ENCODE measurements at places on chromosomes 16 and 17.

DNA sequence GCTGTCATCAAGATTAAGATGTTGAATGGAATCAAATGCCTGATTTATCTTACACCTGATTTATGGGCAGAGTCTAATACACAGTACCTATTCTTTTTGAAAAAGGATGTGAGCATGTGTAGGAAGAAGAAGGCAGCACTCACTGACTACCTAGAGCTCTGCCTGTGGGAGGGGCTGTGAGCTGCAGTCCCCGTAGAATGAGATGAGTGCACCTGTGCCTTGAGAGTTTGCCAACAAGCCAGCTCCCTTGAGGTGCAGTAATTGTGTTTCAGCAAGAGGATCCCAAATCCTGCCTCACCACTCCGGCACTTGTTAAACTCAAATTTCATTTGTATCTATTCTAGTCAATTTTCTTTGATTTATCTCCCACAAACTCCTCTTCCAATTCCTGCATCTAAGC, 46.0 kb downstream of the CDH11 start:
- DNase-seq, result no peak

DNA sequence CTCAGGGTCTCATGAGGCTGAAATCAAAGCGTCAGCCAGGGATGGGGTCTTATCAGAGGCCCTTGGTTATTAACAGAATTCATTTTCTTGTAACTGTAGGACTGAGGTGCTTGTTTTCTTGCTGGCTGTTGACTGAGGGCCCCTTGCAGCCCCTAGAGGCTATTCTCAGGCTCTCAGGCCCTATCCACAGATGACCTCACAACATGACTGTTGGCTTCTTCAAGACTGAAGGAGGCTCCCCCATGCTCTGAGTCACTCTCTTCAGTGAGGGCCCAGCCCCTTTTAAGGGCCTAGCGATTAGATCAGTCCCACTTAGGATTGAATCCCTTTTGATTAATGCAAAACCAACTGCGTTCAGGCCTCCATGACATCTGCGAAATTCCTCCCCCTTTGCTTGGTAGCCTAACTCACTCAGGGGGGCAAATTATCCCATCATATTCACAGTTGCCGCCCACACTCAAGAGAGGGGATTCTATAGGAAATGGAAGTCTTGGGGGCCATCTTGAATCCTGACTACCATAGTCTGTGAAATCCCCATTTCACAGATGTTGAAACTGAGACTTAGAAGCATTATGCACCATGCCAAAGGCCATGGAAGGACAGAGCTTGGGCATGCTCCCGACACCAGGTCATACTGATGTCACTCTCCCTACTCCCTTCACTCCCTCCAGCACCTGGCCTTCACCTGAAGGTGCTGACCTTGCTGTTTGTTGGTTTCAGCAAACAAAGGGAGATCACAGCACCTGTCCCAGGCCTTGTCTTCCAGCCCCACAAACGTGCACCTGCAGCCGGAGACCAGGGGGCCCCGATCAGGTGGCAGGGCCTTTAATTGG, 592.3 kb downstream of the MAF start:
- no peak for DNase-seq

DNA sequence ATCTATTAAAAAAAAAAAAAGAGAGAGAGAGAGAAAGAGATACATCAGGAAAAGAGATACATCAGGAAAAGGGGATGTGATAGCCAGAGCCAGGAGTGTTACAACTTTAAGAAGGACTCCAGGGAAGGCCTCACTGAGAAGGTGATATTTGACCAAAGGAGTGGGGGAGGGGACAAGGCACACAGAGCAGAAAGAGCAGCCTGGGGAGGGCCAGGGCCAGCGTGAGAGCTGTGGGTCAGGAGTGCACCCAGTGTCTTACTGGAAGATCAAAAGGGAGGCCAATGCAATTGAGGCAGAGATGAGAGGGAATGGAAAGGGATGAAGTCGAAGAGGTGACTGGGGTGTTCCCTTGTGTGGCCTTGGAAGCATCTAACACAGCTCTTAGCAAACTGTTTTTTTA, 7.7 kb downstream of the ASPHD1 start:
- DNase-seq, result no peak

- DNase-seq, result peak; percentile 29
Observed at GRCh38 chr17:1769822-1770477, 8.1 kb downstream of the SERPINF1 start.

DNA sequence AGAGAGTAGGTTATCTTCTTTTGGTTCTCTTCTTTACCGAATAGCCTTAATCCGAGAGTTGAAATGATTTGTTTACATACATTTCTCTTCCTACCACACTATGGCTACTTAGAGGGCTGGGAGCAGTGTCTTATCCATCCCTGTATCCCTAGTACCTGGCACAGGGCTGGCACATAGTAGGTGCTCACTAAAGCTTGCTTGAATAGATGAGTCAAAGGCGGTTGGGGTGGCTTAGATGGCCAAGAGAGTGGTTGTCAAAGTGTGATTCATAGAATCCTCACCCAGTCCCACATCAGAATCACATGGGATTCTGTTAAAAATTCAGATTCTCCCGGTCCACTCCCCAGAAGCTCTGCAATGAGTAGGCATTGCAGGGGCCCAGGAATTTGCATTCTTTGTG, 11.1 kb downstream of the CHAD start:
- DNase-seq, result no peak

DNA sequence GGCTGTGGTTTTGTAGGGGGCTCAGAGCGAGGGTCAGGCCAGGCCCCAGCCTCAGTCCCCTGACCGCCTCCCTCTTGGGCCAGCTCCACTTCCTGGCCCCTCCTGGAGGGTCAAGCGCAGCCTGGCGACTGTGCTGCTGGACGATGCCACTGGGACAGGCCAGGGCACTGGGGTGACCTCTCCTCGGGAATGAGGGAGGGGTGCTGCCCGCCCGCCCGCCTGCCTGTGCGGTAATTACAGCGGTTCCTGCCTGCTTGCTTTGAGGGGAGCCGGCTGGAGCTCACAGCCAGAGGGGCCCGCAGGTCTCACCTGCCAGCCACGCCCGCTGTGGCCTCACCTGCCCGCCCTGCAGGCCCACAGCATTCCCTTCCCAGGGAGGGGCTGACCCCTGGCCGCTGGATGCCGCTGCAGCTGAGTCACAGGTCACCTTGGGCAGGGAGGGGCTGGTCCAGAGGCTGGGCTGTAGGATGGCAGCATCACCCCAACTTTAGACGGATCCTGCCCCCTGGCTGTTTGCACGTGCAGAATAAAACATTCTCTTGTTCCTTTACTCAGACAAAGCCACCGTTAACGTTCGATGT, 76.7 kb upstream of the CBX4 start:
- DNase-seq, result no peak

DNA sequence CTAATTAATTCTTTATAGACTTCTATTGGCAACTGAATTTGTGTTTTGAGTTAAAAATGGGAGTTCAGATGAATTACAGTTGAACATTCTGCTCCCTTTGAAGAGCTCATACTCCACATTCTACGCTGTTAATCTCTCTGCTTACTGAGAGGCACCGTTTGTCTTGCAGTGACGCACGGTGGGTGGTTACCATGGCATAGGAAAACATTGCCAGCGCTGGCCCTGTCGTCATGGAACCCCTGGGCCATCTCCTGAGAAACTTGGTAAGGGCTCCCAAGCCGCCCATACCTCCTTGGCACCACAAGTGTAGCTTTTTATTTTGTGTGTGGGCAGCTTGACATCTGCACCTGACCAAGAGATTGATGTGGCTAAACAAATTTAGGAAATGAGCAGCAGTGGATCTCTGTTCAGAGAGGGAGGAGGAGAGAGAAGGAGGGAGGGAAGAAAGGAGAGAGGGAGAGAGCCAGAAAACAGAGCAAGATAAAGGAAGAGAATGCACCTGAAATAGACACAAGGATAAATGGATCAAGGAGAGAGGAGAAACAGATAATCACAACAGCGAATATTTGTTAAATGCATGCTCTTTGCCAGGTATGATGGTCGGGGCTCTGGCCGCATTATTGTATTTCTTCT, 398.5 kb downstream of the HAPSTR1 start:
- DNase-seq, result peak; percentile 47

- DNase-seq, result no peak
Observed at GRCh38 chr17:70169709-70170597, 621 bp downstream of the KCNJ2 start.

DNA sequence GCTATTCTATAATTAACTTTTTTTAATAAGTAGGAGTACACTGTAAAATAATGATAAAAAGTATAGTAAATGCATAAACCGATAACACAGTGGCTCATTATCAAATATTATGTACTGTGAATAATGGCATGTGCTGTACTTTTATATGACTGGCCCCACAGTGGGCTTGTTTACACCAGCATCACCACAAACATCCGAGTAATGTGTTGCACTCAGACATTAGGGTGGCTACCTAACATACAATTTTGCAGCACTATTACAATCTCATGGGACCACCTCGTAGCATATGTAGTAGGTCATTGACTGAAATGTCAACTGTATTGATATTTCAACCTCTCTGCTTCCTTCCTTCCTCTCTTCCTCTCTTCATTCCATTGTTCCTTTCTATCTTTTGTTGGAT, 51.7 kb downstream of the TBX4 start:
- DNase-seq, result no peak

- DNase-seq, result no peak
Observed at GRCh38 chr17:27564463-27564862, 66.5 kb upstream of the LGALS9 start.

DNA sequence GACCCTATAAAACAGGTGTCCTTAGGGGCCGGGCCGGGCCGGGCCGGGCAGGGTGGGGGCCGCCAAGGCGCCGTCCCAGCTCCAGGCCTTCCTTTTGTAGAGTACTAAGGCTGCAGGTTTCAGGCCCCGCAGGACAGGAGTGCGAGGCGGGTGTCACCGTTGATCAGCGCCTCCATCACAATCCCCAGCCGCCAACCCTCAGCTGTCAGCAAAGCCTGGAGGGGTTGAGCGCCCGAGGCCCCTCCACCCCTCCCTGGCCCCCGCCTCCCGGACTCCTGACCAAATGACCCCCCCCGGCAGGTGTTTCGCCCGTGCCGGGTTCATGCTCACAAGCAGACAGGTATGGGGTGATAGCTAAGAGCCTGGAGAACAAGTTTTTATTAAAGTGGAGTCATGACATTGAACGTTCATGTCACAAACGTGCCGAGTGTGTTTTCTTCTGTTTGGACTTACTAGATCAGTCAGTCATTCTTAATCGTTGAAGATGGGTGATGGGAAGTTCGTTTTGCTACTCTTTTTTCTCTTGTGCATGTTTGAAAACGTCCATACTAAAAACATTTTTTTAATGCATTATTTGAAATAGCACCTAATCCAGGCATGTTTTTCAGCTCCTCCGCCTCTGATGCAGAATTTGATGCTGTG, 534 bp downstream of the ARL2BP start:
- DNase-seq, result no peak

DNA sequence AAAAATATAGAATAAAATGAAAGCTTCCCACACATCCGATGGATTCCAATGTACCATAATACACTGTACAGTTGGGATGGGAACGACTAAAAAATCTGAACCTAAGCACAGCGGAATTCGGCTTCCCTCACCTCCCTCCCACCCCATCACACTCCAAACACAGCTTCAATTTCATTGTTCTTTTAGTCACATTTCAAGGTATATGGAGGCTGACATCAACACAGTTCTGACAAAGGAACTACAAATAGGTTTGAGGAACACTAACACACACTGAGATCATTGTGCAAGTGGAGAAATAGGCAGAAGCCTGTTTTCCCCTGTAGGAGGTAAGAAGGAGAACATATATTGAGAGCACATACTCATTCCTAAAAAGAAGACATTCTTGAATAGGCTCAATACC, 85.1 kb downstream of the WDR59 start:
- DNase-seq, result no peak

DNA sequence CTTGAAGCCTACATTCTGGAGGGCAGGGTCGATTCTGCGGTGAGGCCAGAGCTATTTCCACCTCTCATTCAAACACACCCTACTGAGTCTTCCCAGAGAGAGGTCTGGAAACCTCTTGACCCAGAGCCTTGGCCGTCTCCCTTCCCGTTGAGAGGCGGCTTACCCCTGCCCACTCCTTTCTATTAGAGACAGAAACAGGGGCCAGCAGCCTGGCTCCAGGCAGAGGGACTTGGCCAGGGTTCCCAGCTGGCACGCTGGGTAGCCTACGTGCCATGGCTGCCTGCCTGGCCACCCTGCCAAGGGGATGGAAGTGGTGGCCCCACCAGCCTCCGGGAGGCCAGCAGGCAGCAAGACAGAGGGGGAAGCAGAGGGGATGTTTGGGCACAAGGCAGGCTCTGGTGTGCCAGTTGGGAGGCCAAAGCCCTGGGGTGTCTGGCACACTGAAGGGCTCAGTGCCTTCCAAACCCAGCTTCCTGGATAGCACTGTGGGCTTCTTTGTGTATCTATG, 6.0 kb downstream of the STAC2 start:
- no peak for DNase-seq

DNA sequence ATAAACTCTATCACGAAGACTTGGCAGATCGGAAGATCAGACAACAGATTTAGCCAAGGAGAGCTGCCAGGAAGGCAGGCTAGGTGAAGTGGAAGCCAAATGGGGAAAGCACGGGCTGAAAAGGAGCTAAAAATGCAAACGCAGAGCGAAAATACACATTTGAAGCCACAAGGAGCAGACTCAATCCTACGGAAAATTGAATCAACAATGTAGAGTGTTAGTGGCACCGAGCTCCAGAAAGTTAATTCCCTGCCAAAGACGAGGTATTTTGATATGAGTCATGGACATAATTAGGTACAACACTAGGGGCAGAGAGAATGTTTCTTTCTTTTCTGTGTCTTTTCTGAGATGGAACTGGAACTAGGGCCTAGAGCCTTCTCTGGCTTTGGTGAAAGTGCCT, 20.7 kb downstream of the GSG1L start:
- no peak for DNase-seq

DNA sequence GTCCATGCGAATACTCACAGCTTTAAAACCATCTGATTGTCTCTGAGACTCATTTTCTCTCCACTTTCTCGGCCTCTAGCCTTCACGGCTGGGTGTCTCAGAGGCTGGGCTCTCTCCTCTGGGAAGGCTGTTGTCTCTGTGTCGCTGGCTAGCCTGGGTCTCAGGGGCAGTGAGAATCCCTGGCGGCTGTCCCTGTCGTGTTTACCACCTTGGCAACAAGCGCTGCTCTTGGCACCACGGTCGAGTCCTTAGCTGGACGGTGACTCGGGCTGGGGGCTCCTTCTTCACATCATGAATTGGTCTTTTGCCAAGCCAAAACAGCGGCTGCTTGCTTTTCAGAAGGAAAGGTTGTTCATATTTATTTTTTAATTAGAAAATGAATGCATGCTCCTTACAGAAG, 81.1 kb downstream of the MSI2 start:
- no peak for DNase-seq
